ENCODE measurements at places on chromosomes 5 and 9. TPM values are rescaled to one million over a fixed set of nuclear protein-coding genes. Genes with fewer than 3 reads are reported as not detected.

The IGIP gene
- polyA plus RNA-seq, result 0.32 TPM

The PCDHGA12 gene
- polyA plus RNA-seq, result 1.2 TPM

The FBP2 gene
- polyA plus RNA-seq, result not detected

The NR4A3 gene
- 0.05 TPM for polyA plus RNA-seq

The MTX3 gene
- 9.4 TPM for polyA plus RNA-seq

The PCDHGA10 gene
- polyA plus RNA-seq, result 6.4 TPM

The ZNF879 gene
- 2.2 TPM for polyA plus RNA-seq

The LECT2 gene
- polyA plus RNA-seq, result not detected

The ROR2 gene
- 5.4 TPM for polyA plus RNA-seq

The ARID3C gene
- 0.25 TPM for polyA plus RNA-seq

The FOXD1 gene
- polyA plus RNA-seq, result 0.11 TPM

The FOXD4L3 gene
- polyA plus RNA-seq, result not detected

The STPG3 gene
- not detected for polyA plus RNA-seq

The MARCOL gene
- not detected for polyA plus RNA-seq

The CDH9 gene
- polyA plus RNA-seq, result 1.0 TPM

The UGT3A1 gene
- polyA plus RNA-seq, result 2.5 TPM

The RICTOR gene
- 4.3 TPM for polyA plus RNA-seq

The SLC45A2 gene
- not detected for polyA plus RNA-seq

The EFNA5 gene
- 9.4 TPM for polyA plus RNA-seq

The SLC34A1 gene
- not detected for polyA plus RNA-seq

The ADAMTS2 gene
- 9.6 TPM for polyA plus RNA-seq

The KCTD16 gene
- polyA plus RNA-seq, result 0.05 TPM

The ANKRD18A gene
- 0.66 TPM for polyA plus RNA-seq

The IFNW1 gene
- not detected for polyA plus RNA-seq

The TERT gene
- polyA plus RNA-seq, result 13.1 TPM

The RASEF gene
- polyA plus RNA-seq, result 1.2 TPM

The TRIM41 gene
- polyA plus RNA-seq, result 18.0 TPM
